ENCODE measurements at places on chromosomes 11 and 22.

DNA sequence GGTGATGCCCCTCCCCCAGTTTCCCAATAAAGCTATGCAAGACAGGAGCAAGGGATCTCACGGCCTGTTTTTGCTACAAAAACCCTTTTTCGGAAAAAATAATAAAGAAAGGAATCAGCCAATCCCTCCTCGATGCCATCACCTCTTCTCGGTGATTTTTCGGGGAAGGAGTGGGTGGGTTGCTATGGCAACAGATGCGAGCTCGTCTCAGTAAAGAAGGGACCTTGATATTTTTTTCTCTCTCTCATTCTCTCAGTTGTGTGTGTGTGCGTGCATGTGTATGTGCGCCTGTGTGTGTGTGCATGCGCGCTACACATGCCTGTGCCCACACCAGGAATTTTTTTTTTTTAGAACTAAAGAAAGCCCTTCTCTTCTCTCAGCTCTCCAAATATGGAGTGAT is 3.8 kb upstream of the NPAS4 start:
- DNase-seq = no peak

DNA sequence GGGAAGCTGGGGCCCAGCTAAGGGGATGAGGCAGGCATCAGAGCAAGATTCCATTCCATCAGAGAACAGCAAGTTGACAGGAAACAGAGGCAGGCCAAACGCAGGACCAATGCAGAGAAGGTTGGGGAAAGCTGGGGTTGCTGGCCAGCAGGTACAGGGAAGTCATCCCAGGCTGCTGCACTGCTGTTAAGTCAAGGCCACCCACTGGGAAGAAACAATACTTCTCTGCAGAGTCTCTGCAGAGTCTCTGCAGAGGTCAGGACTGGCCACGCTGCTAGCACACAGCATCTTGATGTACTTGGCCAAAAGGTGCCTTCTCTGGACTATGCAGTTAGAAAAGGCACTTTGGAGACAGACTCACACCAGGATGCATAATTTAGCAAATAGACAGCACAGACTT is 68.5 kb upstream of the CSNK2A3 start:
- no peak for DNase-seq

GRCh38 chr11:115287266-115287665 is 216.9 kb downstream of the CADM1 start:
- no peak for DNase-seq

- no peak for DNase-seq
These were observed 43.3 kb downstream of the SESN3 start for GRCh38 chr11:95187723-95188122.

GRCh38 chr22:44424867-44425693 is 73.0 kb downstream of the RTL6 start:
- DNase-seq = no peak

DNA sequence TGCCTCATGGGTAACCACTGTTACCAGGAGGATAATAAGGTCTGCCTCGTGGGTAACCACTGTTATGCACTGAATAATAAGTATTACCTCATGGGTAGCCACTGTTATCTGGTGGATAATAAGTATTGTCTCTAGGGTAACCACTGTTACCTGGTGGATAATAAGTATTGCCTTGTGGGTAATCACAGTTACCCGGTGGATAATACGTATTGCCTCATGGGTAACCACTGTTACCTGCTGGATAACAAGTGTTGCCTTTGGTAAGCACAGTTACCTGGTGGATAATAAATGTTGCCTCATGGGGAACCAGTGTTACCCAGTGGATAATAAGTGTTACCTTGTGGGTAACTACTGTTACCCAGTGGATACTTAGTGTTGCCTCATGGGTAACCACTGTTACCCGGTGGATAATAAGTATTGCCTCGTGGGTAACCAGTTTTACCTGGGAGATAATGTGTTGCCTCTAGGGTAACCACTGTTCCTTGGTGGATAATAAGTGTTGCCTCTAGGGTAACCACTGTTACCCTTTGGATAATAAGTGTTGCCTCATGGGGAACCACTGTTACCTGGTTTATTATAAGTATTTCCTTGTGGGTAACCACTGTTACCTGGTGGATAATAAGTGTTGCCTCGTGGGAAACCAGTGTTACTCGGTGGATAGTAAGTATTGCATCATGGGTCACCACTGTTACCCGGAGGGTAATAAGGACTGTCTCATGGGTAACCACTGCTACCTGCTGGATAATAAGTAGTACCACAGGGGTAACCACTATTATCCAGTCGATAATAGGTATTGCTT is 10.6 kb upstream of the NXPE4 start:
- DNase-seq = no peak

- peak; percentile 73 for DNase-seq
These were observed 129.9 kb upstream of the TTC12 start for GRCh38 chr11:113184498-113184897.

DNA sequence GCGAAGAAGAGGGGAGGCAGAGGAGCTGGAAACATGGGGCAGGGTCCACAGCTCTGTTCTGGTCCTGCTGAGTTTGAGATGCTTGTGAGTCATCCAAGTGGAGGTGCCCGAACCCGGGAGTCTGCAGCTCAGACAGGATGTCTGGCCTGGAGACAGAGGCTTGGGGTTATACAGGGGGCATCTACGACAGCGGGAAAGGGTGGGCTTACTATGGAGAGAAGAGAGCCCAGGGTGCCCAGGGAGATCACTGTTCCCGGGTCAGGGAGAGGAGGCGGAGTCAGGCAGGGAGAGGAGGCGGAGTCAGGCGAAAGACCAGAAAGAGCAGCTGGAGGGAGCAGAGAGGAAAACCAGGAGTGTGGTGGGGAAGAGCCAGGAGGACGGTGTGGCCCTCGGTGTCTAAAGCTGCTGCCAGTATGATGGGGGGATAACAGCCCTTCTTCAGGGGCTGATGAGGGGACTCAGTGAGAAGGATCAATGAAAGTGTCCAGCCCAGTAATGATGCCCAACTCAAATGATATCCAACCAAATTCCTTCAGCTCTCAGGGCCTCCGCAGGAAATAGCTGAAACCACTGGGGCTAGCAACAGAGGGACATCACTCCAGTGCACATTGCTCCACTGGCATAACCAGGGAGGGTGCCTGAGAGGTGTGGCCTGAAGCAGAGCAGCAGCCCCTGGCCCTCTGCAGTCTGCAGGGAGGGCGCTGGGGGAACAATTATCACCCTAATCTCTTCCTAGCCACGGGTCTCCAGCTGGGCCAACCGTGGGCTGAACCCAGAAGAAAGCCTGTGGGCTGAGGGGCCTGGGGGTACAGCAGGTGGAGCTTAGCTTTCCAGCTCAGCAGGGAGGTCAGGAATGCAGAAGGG is 2.6 kb upstream of the LTBP3 start:
- DNase-seq = no peak

DNA sequence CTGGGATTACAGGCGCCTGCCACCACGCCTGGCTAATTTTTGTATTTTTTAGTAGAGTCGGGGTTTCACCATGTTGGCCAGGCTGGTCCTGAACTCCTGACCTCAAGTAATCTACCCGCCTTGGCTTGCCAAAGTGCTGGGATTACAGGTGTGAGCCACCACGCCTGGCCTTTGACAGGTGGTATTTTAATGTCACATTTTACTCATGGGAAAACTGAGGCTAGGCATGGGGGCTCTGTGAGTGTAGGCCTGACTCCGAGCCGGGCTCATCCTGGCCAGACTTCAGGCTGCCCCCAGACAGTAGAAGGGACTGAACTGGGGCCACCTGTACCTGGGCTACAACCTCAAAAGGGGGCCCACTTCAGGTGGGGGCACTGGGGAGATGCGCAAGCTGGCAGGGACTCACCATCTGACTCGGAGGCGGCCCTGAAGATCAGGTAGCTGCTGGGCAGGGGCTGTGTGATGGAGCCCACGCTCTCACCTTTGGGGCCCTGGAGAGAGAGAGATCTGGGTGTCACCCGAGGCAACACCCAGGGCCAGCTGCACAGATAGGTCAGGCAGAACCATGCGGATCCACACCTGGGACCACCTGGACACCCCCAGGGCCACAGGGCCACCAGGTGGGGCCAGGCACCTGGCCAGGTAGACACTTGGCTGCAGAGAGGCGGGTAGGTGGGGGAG is 45.8 kb downstream of the OSBPL5 start:
- DNase-seq = no peak

GRCh38 chr22:38935023-38935422 is 22.4 kb upstream of the APOBEC3A start:
- no peak for DNase-seq

DNA sequence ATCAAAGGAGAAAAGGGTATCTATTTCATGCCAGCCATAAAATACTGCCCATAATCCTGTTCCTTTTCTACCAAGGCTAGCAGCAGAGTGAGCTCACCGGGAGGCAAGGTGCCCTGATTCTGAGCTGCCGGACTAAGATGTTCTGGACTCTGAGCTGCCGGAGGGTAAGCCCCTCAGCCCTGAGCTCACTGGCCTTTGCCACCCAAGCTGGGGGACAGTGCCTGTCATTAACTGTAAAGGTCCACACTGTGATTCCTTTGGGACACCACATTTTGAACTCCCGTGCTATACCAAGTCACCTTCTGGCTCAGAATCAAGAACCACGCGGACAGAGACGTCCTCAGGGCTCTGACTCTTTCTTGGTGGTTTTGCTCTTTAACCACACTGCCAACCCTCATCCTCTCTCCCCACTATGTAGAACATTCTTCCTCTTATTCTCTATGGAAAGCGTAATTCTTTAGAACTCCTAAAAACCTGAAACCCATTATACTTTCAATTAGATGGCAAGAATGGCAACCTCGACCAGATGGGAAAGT is 88.4 kb upstream of the BID start:
- no peak for DNase-seq

DNA sequence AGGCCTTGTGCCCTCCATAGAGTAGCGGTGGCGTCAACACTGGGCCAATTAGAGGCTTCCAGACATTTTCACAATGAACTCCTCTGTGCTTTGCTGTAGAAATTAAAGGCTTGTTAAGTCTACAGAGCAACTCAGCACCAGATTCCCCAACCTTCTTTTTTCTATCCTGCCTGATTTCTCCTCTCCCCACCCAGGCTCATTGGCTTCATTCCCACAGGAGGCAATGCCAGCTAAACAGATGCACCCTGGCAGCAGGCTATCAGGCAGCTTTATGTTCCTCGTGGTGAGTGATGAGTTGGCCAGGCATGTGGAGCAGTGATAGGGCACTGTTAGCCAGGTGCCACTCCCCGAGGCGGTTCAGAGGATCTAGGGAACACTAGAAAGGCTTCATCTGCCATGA is 4.8 kb downstream of the DIXDC1 start:
- DNase-seq = no peak

- no peak for DNase-seq
These were observed 241.2 kb downstream of the CASP12 start for GRCh38 chr11:104657083-104657482.

DNA sequence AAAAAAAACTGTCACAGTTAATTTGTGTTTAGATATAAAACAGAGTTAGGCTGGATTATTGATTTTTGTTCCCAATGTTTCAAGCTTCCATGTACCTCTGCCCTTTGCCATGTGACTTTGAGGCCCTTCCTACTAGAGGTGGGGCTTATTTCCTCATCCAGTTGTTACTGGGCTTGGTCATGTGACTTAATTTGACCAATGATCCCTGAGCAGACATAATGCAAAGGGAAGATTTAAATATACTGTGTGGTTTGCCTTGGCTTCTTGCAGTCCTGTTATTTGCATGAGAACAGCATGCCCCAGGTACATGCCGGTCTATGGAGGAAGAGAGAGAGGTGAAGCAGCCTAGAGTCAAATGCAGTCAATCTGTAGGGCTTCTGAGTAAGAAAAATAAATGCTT is 347.0 kb downstream of the MIAT start:
- no peak for DNase-seq

GRCh38 chr22:17562906-17563870 is at the start of gene SLC25A18:
Gene SLC25A18, plus strand, starts transcription at chr22:17563498. Its CDS starts 16,447 bp downstream, at chr22:17579945.
- no peak for DNase-seq

DNA sequence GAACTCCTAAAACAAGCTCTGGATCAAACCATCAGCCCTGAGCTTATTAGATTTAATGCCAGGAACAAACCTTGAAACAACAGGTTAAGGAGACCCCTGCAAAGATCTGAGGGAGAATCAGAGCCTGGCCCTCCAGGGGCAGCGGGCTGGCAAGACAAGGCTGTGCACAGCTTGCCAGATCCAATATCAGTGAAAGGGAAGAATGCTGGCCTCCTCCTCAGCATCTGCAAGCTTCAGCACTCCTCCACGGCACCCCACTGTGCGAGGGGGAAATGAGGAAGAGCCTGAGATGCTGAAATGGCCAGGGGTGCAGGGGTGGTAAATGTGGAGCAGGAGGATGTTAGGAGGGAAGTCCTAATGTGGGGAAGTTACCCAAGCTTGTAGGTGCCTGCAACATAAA is 167.0 kb downstream of the TENM4 start:
- DNase-seq = no peak

GRCh38 chr11:117019871-117020270 is 78.4 kb downstream of the SIK3 start:
- DNase-seq = no peak

GRCh38 chr11:114058871-114059277 is 637 bp upstream of the ZBTB16 start:
- no peak for DNase-seq

Measured in HFFc6 (cell line).